ENCODE measurements at places on chromosomes 3 and 15. TPM values are rescaled to one million over a fixed set of nuclear protein-coding genes. Genes with fewer than 3 reads are reported as not detected.

The MED12L gene
- total RNA-seq = 0.11 TPM

The CHRFAM7A gene
- total RNA-seq = 3.8 TPM

The PRR20G gene
- total RNA-seq = not detected

The MUSTN1 gene
- not detected for total RNA-seq

The CKMT1B gene
- not detected for total RNA-seq

The GOLGA8Q gene
- 0.59 TPM for total RNA-seq

The A4GNT gene
- not detected for total RNA-seq

The TRIM42 gene
- total RNA-seq = not detected

The MYEF2 gene
- total RNA-seq = 31.3 TPM

The LNP1 gene
- total RNA-seq = 0.99 TPM

The LDHAL6B gene
- not detected for total RNA-seq

The ULK4 gene
- 8.7 TPM for total RNA-seq

The SLMAP gene
- total RNA-seq = 38.1 TPM

The CMTM8 gene
- total RNA-seq = 2.6 TPM

The RBP2 gene
- not detected for total RNA-seq

The NTRK3 gene
- total RNA-seq = not detected

The UTS2B gene
- 0.33 TPM for total RNA-seq

The CEMIP gene
- 0.11 TPM for total RNA-seq

The RPP14 gene
- total RNA-seq = 17.8 TPM

The OR5K2 gene
- not detected for total RNA-seq

The EXOG gene
- total RNA-seq = 12.2 TPM

The LRRIQ4 gene
- 0.07 TPM for total RNA-seq

The KLHL6 gene
- 5.7 TPM for total RNA-seq

The LRRC2 gene
- 0.85 TPM for total RNA-seq

The CELSR3 gene
- total RNA-seq = 0.20 TPM

The FANCD2 gene
- 34.0 TPM for total RNA-seq

The ZNF774 gene
- 0.92 TPM for total RNA-seq

The NISCH gene
- total RNA-seq = 88.7 TPM

The DNAJB11 gene
- total RNA-seq = 56.9 TPM

The CELF6 gene
- not detected for total RNA-seq

The OR5H6 gene
- total RNA-seq = not detected

The GAP43 gene
- total RNA-seq = not detected

The SEMA3F gene
- 73.6 TPM for total RNA-seq

The CLEC3B gene
- total RNA-seq = 0.11 TPM

The CCNB2 gene
- total RNA-seq = 30.1 TPM

The GOLGB1 gene
- total RNA-seq = 41.0 TPM

The C2CD4A gene
- total RNA-seq = 3.2 TPM

The CCR1 gene
- not detected for total RNA-seq

The NUDT16 gene
- total RNA-seq = 24.5 TPM

The ANO10 gene
- 34.4 TPM for total RNA-seq

The SELENOT gene
- 391 TPM for total RNA-seq

The ITIH1 gene
- total RNA-seq = not detected

The KBTBD13 gene
- total RNA-seq = not detected

The ZNF80 gene
- total RNA-seq = not detected

The PLCB2 gene
- 7.1 TPM for total RNA-seq

Measured in pulmonary artery endothelial cell (primary cell).